ENCODE measurements at places on chromosomes 7 and 10. TPM values are rescaled to one million over a fixed set of nuclear protein-coding genes. Genes with fewer than 3 reads are reported as not detected.
A peak's percentile ranks its signal among the peaks of the same experiment; 100 is the strongest.

GRCh38 chr7:18497082-18497481 lies 1.5 kb downstream of the HDAC9 start:
- no peaks in the 10 kb centered on the region for H3K27me3 ChIP-seq
- H3K4me3 ChIP-seq = peak overlapping the region; percentile 68

- no peak for DNase-seq
- H3K4me3 ChIP-seq = no peak overlapping the region
- peaks cover 3% of the 10 kb centered on the region for H3K36me3 ChIP-seq
- peaks cover 24% of the 10 kb centered on the region for H3K4me1 ChIP-seq
Observed at GRCh38 chr7:77866370-77866769, 67.8 kb downstream of the PHTF2 start.

GRCh38 chr10:94225589-94225988 lies 137.2 kb downstream of the NOC3L start:
- peaks cover 25% of the 10 kb centered on the region for H3K4me1 ChIP-seq
- no peak for DNase-seq
- H3K4me3 ChIP-seq = no peak overlapping the region
- H3K27me3 ChIP-seq = no peaks in the 10 kb centered on the region

DNA sequence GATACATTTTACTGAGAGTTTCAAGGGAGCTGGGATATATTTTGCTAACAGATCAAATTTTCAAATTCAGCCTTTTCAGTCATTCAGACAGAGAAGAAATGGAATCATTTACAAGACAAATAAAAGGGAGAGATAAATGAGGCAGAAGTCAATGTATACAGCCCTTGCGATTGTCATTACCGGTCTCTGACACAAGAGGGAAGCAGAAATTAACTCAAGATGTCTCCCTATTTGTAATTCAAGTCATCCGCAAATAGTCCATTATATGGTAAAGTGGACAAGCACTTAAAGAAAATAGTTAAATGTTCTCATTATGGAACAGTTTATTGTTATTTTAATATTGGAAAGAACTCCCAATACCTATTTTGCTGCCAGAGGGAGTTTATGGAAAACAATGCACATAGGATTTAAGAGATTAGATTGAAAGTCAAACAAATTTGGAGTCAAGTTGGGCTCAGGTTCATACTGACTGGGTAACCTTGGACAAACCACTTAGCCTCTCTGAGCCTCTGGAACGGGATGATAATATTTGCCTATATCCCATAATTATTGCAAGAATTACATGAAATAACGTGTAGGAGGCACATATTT lies 89.3 kb upstream of the PRKCQ start:
- no peak overlapping the region for H3K27ac ChIP-seq
- H3K4me1 ChIP-seq = peaks cover 17% of the 10 kb centered on the region
- no peak for DNase-seq
- H3K36me3 ChIP-seq = no peaks in the 10 kb centered on the region
- no peak overlapping the region for H3K4me3 ChIP-seq

DNA sequence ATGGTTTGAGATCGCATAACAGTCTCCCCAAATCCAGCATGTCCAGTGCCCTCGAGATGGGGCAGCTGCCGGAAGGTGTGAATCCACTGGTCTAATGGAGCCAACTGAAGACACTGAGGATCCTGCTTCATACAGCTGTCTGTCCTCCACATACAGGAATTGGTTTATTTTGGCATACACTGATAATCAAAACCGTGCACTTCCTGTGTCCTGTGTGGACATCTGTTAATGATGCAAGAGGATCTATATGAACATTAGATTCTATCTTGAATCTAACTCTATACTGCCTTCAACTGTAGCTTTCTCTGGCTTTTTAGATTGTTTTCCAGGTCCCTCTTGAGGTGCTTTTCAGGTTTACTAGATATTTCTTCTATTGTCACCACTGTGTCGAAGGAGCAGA lies 3.0 kb upstream of the JAZF1 start:
- H3K27me3 ChIP-seq = no peaks in the 10 kb centered on the region
- H3K36me3 ChIP-seq = no peaks in the 10 kb centered on the region
- H3K27ac ChIP-seq = no peak overlapping the region
- peaks cover 32% of the 10 kb centered on the region for H3K4me1 ChIP-seq

DNA sequence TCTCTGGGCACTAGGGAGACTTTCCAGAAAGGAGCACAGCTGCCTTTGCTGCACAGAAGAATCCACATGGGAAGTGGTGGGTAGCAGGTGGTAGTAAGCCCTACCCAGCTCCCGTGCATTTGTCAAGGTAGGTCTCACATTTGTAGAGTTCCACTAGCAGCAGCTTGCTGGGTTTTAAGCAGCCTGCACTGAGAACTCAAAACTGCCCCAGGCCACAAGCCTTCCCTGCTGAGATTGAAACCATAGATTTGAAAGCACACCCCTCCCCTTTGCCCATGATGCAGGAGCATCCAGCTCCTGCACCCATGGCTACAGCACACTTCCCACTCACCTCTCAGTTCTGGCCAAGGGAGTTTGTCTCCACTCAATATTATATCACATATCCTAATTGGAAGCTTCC lies 604.5 kb upstream of the STEAP1 start:
- H3K27ac ChIP-seq = no peak overlapping the region
- H3K4me1 ChIP-seq = no peaks in the 10 kb centered on the region
- no peaks in the 10 kb centered on the region for H3K36me3 ChIP-seq
- DNase-seq = no peak

- no peak overlapping the region for H3K27ac ChIP-seq
- no peaks in the 10 kb centered on the region for H3K27me3 ChIP-seq
- DNase-seq = no peak
- H3K4me3 ChIP-seq = no peak overlapping the region
- peaks cover 6% of the 10 kb centered on the region for H3K4me1 ChIP-seq
Observed at GRCh38 chr10:22010973-22011408, 7.5 kb upstream of the DNAJC1 start.

GRCh38 chr7:135186261-135186540 lies 15.7 kb upstream of the CYREN start:
- H3K27ac ChIP-seq = no peak overlapping the region
- H3K4me1 ChIP-seq = peaks cover 18% of the 10 kb centered on the region
- no peak overlapping the region for H3K4me3 ChIP-seq

- DNase-seq = no peak
- H3K27ac ChIP-seq = no peak overlapping the region
- H3K27me3 ChIP-seq = peaks cover 60% of the 10 kb centered on the region
- peaks cover 5% of the 10 kb centered on the region for H3K4me1 ChIP-seq
- H3K4me3 ChIP-seq = no peak overlapping the region
Observed at GRCh38 chr10:14151571-14151970, 179.2 kb downstream of the FRMD4A start.

- H3K36me3 ChIP-seq = no peaks in the 10 kb centered on the region
- H3K27ac ChIP-seq = no peak overlapping the region
- peaks cover 16% of the 10 kb centered on the region for H3K4me1 ChIP-seq
- DNase-seq = no peak
- H3K27me3 ChIP-seq = peaks cover 4% of the 10 kb centered on the region
- no peak overlapping the region for H3K4me3 ChIP-seq
Observed at GRCh38 chr7:66047426-66047825, 28.2 kb upstream of the ASL start.

- no peaks in the 10 kb centered on the region for H3K36me3 ChIP-seq
- H3K27ac ChIP-seq = peak overlapping the region; percentile 82
- DNase-seq = no peak
- H3K4me3 ChIP-seq = peak overlapping the region; percentile 61
Observed at GRCh38 chr7:22563621-22564241, 63.7 kb upstream of the STEAP1B start.

DNA sequence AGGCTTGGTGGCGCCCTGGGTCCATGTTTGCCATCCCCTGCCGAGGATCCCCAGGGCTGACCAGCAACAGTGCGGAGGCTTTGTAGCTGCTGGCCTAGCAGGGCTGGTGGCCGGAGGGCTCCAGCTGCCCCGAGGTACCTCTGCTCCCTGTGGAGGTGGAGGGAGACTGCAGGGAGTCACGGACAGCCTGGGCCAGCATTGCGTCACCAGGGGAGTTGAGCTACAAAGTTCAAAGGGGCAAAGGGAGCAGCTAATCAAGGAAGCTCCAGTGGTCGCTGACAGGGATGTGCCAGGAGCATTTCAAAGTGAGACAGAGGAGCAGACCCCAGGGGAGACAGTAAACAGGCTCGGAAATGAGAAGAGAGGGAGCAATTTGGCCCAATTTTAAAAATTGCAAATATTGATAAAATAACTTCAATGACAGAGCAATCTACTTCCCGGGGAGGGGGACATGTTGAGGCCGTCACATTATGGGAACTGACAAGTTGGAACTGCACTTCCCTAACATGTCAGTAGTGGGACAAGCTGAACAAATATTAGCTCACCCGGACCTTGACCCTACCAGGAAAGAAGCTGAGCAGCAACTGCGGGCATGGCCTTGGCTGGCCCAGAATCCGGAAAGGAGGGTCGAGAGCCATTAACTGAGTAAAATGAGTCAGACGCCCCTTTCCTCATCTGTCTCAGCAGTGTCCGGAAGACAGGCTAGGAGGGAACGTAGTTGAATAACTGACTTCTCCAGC lies 39.4 kb downstream of the BTBD16 start:
- no peaks in the 10 kb centered on the region for H3K36me3 ChIP-seq
- H3K27ac ChIP-seq = peak overlapping the region; percentile 85
- no peak overlapping the region for H3K4me3 ChIP-seq
- no peaks in the 10 kb centered on the region for H3K27me3 ChIP-seq
- H3K4me1 ChIP-seq = peaks cover 46% of the 10 kb centered on the region
- no peak for DNase-seq

DNA sequence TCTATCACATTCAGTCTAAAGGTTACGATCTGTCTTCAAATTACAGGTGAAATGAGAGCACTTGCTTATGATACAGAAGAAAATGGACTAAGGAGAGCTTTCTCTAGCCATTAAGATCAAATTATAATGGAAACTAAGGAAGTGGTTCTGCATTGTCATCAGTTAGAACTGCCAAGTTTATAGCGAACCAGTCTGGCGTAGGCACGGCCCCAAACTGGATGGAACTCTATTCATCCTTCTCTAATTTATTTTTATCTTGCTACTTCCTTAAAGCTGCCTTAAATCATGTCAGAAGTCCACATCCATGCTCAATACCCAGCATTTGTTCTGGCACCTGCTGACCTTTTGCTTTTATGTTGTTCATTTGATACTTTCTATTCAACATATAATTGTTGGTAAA lies 63.7 kb upstream of the APBB1IP start:
- H3K4me1 ChIP-seq = no peaks in the 10 kb centered on the region
- DNase-seq = no peak
- H3K27ac ChIP-seq = no peak overlapping the region
- H3K36me3 ChIP-seq = no peaks in the 10 kb centered on the region
- no peaks in the 10 kb centered on the region for H3K27me3 ChIP-seq

DNA sequence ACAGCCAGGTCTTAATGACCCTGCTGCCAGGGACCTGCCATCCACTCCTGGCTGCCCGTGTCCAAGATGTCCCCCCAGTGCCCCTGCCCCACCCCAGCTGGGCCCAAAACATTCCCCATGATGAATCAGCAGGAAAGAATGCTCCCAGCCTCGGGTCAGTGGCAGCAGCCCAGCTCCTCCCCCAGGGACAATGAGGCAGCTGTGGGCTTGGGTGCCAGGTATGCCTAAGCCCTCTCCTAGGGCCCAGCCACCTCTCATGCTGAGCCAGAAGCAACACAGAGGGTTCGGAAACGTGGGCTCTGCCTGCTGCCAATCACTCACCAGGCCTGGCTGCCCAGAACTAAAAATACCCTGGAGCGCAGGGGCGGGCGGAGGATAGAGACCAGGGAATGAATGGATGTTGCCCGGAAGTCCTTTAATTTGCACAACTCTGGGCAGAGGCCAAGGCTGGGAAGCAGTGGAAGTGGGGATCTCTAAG lies 1.5 kb upstream of the LOXL4 start:
- no peaks in the 10 kb centered on the region for H3K36me3 ChIP-seq
- peak; percentile 85 for DNase-seq
- peaks cover 37% of the 10 kb centered on the region for H3K4me1 ChIP-seq
- H3K27ac ChIP-seq = peak overlapping the region; percentile 84
- peak overlapping the region; percentile 16 for H3K4me3 ChIP-seq
- H3K27me3 ChIP-seq = no peaks in the 10 kb centered on the region

DNA sequence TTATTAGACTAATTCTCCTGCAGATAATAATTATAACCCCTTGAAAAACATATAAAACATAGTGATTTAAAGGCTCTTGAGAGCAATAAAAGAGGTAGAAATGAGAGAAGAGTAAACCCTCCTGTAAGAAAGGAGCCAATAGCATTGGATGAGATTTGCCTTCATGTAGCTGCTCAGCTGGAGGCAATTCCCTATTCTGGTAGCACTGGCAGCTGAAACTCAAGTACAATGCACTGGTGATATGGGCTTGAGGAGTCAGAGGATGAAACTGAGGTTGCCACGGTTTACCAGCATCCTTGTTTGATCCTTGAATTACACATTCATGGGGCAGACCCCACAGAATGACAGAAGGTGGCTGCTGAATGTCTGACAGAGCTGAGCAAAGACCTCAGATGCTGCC lies 76.4 kb downstream of the CTTNBP2 start:
- no peak overlapping the region for H3K27ac ChIP-seq
- H3K4me1 ChIP-seq = no peaks in the 10 kb centered on the region
- no peaks in the 10 kb centered on the region for H3K27me3 ChIP-seq
- H3K36me3 ChIP-seq = peaks cover 3% of the 10 kb centered on the region

- no peaks in the 10 kb centered on the region for H3K4me1 ChIP-seq
- no peak for DNase-seq
- H3K27me3 ChIP-seq = no peaks in the 10 kb centered on the region
- H3K36me3 ChIP-seq = no peaks in the 10 kb centered on the region
- no peak overlapping the region for H3K27ac ChIP-seq
Observed at GRCh38 chr7:37690206-37690605, 6.6 kb downstream of the GPR141 start.

DNA sequence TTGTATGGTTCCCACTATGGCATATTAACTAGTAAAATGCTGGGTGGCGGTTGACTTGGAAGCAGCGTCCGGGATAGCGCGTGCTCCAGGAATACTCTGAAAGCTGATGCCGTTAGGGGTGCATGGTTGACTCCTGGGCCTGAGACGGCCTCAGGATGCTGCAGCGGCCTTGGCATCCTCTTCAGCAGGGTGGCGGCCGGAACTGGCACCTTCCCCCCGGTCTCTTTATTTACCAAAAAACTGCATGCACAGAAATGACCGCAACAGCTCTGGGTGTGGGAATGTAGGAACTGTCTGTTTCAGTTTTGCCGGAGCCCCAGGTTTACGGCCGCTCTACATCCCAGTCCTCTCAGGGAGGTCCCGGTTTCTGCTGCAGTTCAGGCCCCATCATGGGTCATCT lies 28.8 kb downstream of the PFKP start:
- peak overlapping the region; percentile 75 for H3K27ac ChIP-seq
- peak overlapping the region; percentile 24 for H3K4me3 ChIP-seq
- H3K4me1 ChIP-seq = peaks cover 56% of the 10 kb centered on the region
- H3K36me3 ChIP-seq = peaks cover 12% of the 10 kb centered on the region

DNA sequence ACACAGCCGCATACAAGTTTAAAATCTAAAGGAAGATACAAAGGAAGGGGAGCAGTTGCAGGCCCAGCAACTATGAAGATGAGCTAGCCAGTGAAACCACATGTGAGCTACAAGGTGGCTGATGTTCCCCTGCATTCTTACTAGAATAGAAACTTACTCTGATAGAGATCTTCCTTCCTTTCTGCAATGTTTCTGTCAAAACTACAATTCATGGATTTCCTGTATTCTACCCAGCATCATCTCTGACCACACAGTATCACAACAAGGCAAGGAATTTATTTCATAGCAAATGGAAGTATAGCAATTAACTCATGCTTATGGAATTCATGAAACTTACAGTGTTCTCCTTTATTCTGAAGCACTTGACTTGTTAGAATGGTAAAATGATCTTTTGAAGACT lies 68.7 kb upstream of the AASS start:
- H3K36me3 ChIP-seq = no peaks in the 10 kb centered on the region
- H3K4me3 ChIP-seq = no peak overlapping the region
- H3K4me1 ChIP-seq = no peaks in the 10 kb centered on the region
- no peaks in the 10 kb centered on the region for H3K27me3 ChIP-seq
- H3K27ac ChIP-seq = no peak overlapping the region

The OR2A5 gene
- not detected for total RNA-seq

The CCDC6 gene
- total RNA-seq = 16.4 TPM

The CYCS gene
- total RNA-seq = 709 TPM

The MAGI2 gene
- total RNA-seq = 4.5 TPM

The PMS2 gene
- 5.6 TPM for total RNA-seq

The NODAL gene
- 0.16 TPM for total RNA-seq

The GRM3 gene
- total RNA-seq = not detected

The RELN gene
- total RNA-seq = 0.44 TPM

The OLAH gene
- total RNA-seq = not detected
